ENCODE measurements at places on chromosomes 11 and 22.

DNA sequence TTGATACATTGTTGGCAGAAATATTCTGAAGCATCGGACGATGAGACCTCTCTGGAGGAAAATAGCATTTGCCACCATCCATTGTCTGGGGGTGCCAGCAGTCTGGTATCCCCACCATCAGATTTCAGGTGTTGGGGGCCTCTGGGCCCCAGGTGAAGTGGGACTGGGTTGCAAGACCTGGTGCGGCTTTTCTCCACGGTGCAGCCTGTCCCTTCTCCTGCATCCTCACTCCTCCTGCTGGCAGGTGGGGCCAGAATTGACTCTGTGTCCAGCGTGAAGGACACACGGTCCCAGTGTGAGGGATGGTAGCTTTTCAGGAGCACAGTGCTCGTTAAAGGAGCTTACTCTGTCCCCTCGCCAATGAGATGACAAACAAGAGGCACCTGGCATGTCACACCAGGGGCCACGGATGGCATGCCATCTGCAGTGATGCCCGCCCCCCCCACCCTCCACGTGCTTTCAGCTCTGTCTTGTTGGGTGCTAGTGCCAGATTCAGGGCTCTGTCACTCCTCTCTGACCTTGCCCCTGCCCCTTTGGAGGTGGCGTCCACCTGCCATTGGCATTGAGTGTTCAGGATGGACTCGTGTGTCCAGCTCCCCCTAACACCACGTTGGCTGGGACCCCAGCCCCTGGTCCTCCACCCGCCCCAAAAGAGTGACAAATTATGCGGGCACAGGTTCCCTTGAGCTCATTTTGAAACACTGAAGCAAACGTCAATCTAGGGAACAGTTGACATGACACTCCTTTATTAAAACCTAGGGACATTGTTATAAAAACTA, 62.4 kb downstream of the PARVG start:
- no peak for DNase-seq

- no peak for DNase-seq
Measured at GRCh38 chr11:79170321-79170720, 270.5 kb downstream of the TENM4 start.

DNA sequence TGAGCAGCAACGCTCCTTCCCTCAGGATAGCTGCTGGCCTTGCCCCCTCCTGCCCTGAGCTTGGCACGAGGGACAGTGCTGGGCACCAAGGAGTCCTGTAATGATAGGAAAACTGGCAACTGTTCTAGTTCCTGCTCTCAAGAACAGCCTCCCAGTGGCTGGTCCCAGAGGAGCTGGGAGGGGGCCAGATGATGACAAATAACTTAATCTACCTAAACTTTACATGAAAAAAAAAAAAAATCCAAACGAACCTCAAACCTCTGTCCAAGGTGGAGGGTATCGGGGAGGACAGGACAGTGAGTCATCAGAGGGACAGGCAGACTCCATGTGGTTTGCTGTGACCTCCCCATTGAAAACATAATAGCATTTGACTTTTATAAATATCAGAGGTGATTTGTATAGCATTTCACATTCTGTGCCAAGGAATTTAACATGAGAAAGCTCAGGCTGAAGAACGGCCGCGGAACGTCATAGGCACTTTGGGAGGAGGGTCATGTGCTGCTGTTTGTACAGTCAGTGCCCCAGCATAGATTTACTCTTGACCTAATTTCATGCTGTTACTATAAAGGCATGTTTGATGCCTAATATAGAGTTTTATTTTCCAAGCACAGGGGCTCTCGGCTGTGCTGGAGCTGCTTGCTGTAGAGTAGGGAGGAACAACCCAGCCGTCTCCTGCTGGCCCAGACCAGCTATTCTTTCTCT, 98.2 kb upstream of the NNMT start:
- DNase-seq = peak; percentile 78

DNA sequence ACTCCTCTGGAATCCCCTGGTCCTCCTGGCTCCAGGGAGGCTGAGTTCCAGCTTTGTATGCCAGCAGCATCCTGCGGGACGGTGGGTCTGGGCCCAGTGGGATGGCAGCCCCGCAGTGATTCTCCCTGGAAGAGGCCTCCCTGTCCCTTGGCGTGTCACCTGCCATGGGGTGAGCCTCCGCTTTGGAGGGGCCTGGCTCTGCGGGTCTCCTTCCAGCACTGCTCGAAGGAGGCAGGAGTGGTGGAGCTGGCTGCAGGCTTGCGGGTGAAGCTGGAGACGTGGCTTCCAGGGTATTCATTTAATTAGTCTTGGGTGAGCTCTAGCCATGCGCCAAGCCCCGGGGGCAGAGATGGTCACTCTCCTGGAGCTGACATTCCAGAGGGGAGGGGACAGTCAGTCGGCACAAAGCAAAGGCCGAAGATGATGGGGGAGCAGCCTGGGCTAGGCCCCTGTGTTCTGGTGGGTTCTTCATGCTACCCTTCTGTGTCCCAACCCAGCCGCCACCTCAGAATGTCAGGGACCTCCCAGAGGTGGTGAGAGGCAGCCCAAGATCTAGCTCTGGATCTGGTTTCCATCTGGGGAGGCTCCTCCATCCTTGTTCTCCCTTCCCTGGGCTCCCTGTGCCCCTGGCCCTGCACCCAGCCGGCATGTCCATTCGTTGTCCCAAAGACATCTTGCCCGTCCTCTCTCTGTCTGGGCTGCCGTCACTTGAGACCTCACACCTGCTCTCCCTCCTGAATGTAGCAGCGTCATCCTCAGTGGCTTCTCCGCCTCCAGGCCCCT, 1332.5 kb downstream of the BRD1 start:
- DNase-seq = peak; percentile 38

DNA sequence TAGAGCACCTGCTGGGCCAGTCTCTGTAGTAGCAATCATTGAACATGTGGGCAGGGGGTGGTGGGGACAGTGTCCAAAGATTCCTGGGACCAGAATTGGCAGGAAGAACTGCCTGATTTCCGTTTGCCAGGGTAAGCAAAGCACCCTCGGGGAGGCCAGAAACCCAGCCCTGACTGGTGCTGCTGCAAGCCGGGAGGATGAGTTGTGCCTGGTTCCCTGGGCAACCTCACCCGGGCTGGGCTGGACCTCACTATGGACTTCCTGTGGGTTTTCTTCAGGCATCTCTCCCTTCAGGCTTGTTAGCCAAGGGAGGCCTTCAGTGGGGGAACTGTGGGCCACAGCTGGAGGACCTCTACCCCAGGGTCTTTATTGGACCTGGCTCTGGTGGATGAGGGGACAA, 8.0 kb upstream of the POU2F3 start:
- no peak for DNase-seq

DNA sequence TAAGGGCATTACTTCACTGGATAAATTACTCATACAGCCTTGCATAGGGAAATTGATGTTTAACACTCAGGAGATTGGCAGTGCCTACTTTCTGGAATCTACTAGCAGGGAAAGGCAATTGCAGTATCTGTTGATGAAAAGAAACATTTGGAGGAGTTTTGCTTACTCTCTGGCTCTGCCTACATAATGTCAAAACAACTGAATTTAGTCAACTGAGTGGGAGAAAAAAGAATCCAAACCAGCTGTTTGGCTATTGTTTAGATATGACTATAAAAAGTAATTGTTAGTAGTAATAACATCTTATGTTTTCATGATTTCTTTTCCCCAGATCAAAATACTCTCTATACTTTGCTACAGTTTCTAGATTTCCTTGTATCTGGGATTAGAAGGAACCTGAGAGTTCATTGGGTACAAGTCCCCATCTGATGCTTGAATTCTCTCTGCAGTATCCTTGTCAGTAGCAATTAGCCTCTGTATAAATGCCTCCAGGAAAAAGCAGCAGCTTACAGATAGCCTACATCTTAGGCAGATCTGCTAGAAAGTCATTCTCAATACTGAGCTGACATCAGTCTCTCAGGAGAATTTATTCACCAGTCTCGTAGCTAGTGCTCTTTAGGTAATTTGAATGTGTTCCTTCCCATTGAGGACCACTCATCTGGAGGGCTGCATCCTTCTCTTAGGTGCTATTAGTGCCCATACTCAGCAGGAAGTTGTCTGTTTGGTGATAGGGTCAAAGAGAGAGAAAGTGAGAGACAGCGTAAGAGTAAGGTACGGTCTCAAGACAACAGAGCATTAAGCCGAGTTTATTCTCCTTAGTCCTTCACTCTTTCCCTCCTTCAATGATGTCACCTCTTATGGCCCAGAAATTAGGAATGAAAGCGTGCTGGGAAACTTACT, 185.9 kb upstream of the CCDC90B start:
- no peak for DNase-seq

DNA sequence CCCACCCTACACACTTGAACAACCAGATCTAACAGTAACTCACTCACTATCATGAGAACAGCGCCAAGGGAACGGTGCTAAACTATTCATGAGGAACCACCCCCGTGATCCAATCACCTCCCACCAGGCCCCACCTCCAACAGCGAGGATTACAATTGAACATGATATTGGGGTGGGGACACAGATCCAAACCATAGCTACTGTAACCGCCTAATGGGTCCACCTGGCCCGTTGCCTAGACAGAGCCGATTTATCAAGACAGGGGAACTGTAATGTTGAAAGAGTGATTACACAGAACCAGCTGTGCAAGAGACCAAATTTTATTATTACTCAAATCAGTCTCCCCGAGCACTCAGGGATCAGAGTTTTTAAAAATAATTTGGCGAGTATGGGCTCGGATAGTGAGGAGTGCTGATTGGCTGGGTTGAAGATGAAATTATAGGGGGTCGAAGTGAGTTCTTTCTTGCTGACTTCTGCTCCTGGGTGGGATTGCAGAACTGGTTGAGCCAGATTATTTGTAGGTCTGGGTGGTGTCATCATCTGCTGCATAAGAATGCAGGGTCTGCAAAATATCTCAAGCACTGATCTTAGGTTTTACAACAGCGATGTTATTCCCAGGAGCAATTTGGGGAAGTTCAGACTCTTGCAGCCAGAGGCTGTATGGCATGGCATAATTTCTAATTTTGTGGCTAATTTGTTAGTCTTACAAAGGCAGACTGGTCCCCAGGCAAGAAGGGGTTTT, 17.9 kb upstream of the ZC3H12C start:
- DNase-seq = no peak

GRCh38 chr11:2825261-2825888, 60.2 kb downstream of the CDKN1C start:
- peak; percentile 90 for DNase-seq

DNA sequence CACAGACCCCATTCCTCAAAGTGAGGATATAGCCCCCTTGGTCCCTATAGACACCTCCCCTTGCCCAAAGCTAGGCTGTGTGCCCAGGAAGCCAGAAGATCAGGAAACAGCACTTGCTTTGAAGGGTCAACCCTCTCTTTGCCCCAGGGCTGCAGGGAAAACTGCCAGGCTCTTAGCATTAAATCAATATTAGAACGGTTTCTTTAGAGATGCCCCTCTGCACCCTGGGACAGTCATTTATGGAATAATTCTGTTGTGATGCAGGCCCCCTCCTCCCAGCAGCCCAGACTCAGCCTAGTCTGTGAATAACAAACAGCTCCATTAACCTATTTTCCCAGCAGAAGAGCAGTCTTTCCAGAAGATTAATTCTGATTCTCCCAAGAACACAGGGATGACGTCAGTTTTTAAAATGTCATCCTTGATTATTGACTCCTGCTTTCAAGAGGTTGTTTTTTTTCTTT, 11.6 kb upstream of the CAPN5 start:
- DNase-seq = no peak

DNA sequence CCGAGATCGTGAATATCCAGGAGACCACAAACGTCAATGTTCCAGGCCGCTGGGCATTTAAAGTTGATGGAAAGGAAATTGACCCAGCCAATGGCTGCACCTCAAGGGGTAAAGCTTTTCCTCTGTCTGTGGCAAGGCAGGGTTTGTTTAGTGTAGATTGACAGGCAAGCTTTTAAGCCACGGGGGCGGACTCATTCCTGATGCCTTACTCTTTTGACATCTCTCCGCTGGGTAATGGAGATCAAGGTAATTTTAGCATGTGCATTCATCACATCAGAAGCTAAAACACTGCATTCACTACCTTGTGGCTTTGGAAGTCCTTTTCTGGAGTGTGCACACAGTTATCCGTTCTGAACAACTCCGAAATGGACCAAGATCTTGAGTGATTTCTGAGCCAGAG, 12.6 kb downstream of the TECTA start:
- DNase-seq = no peak

- no peak for DNase-seq
Measured at GRCh38 chr11:30257058-30257457, 26.2 kb downstream of the FSHB start.

DNA sequence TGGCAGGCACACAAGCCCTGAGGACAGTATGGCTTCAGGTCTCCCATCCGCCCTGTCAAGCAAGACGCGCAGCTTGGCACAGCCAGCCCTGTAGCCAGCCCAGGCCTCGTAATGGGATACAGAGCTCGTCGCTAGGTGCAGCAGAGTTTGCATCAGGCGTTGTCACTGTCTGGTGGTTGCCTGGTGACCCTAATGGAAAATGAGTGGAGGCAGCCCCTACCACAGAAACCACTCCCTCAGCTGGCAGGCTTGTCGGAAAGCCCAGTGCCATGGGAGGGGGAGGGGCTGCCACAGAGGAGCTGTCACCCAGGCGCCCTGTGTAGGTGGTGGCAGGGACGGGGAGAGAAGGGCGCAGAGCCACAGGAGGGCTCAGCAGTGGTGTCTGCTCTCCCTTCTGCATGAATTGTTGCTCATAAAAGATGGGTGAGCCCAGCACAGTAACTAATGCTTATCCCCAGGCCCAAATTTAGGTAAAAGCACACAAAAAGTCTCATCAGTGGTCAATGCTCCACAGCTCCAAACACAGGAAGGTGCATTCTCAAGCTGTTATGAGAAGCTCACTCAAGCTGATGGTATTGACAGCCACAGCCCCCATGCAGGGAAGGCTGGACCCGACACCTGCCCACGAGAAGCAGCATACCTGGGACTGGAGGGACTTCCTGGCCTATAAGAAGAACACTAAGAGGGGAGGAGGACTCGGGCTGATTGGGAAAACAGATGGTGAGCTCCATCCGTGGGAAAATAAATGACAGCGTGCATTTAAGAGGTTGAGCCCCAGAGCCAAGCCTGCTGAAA, 164.6 kb downstream of the ETS1 start:
- peak; percentile 55 for DNase-seq

DNA sequence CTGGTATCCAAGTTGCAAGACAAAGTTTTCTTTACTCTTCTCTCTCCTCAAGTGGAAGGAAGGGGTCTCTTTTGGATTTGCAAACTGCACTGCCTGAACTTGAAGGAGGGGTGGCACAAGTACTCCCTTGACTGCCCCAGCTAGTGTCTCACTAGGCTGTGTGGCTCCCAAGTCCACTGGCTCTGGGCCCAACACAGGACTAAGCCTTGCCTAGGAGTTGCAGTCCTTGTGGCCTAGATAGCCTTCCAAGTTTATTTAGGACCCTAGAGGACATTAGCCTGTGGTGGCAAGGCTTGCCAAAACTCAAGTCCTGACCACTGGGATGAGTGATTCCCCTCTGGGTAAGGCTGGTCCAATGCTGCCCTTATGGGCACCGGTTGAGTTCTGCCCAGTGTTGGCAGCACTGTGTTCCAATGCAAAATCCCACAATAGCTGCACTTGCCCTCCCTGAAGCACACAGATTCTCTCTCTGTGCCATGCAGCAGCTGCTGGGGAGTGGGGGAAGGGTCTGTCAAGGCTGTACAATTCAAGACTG, 10.2 kb upstream of the WEE1 start:
- DNase-seq = no peak

Data from aorta (tissue), 5 donors.